ENCODE measurements at places on chromosomes 5 and 9.

DNA sequence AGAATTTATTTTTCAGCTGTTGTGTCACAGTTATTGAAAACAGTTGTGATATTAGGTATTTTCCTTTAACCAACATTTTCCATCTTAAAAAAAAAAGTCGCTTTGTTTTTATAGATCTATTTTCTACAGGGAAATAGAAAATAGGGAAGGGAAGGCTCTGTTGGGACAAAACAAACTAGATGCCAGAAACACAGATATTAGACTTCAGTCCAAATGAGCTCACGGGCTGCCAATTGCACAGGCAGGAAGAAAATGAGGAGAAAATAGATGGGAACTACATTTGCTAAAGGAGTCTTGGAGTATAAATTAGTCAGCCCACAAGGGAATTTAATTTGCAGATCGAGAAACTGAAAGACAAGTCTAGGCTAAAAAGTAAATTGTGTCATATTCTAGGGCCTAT lies 21.4 kb upstream of the ISOC1 start:
- no peak for DNase-seq

- no peak for DNase-seq
Measured at GRCh38 chr5:74540622-74541021, 99.9 kb downstream of the ENC1 start.

- DNase-seq = peak; percentile 84
Measured at GRCh38 chr9:25703701-25704357, 25.6 kb upstream of the TUSC1 start.

- no peak for DNase-seq
Measured at GRCh38 chr9:129394061-129394885, 216.2 kb upstream of the IER5L start.

- DNase-seq = no peak
Measured at GRCh38 chr5:34751807-34752736, 86.9 kb upstream of the TTC23L start.

GRCh38 chr9:28832168-28832770 lies 1259.0 kb upstream of the C9orf72 start:
- DNase-seq = no peak

DNA sequence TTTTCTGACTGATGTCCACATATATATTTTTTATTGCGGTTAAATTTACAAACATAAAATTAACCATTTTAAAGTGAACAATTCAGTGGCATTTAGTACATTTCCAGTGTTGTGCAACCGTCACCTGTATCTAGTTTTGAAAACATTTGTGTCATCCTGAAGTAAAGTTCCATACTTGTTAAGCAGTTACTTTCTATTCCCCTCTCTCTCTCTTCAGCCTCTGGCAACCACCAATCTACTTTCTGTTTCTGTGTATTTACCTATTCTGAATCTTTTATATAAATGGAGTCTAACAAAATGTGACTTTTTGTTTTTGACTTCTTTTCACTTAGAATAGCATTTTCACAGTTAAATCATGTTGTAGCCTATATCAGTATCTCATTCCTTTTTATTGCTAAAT lies 480.1 kb upstream of the SMARCA2 start:
- no peak for DNase-seq

- peak; percentile 36 for DNase-seq
Measured at GRCh38 chr5:143401227-143402016, 2.1 kb downstream of the NR3C1 start.

- peak; percentile 94 for DNase-seq
Measured at GRCh38 chr5:181173420-181174342, 26.3 kb downstream of the OR2V2 start.

GRCh38 chr5:39412721-39413394 lies 11.9 kb downstream of the DAB2 start:
- no peak for DNase-seq

Data from foreskin keratinocyte (primary cell).